ENCODE measurements at places on chromosomes 2 and 18.

GRCh38 chr2:212960336-212960735 lies 191.1 kb downstream of the IKZF2 start:
- no peak for DNase-seq

GRCh38 chr2:170610615-170611014 lies 104.5 kb upstream of the SP5 start:
- DNase-seq: no peak

DNA sequence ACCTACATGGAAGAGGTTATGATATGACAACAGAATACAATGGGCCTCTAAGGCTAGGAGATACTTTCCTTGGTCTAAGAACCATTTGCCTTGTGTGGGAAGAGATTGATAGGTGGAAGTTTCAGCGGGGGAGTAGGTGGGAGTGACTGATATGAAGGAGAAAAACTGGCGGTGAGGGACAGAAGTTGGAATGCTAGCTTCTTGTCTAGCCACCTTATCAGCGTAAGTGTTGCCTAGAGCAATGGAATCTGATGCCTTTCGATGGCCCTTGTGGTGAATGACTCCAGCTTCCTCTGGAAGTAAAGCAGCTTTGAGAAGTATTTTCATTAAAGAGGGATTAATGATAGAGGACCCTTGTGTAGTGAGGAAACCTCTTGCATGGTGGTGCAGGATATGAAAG lies 121.3 kb upstream of the GULP1 start:
- DNase-seq: no peak

DNA sequence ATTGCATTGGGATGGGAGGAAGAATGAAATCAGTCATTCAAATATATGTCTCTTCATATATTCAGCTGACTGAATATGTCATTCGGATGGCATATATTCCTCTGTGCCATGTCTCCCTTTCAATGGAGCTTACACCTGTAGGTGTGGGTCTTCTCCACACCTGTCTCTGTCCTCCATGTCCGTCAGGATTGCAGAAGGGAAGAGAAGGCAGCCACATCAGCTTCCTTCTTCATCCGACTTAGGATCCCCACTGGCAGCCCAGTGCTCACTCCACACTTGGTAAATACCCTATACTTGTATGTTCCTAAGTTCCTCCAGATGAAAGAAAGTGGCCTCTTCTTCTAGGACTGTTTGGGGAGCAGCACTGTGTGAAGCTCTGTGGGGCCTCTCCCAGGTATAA lies 250.1 kb downstream of the BCL2 start:
- DNase-seq: no peak

GRCh38 chr2:220246386-220246785 lies 619.0 kb downstream of the SLC4A3 start:
- DNase-seq: no peak

GRCh38 chr2:64246962-64247361 lies 102.7 kb upstream of the PELI1 start:
- no peak for DNase-seq

DNA sequence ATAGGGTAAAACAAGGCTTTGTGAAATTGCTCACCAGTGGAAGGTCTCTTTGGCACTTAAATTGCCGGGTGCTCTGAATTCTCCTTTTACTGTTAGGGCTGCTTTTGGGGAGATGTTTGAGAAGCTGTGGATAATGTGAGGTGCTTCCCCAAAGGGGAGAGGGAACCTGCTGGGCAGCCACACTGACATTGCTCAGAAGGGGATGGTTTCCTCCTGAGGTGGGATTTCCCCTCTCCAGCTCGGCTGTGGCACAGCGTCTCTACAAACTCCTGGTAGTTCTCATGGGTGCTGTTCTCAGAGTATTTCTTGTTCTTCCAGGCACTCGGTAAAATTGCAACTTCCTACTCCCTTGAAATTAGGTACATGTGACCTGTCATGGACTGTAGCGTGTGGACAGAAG lies 124.2 kb downstream of the LPIN1 start:
- no peak for DNase-seq

- DNase-seq: peak; percentile 85
These were observed 5.5 kb downstream of the TMBIM1 start for GRCh38 chr2:218286570-218287459.

GRCh38 chr2:238021327-238021726 lies 39.5 kb upstream of the SCLY start:
- DNase-seq: no peak

- no peak for DNase-seq
These were observed 110.7 kb downstream of the XRCC5 start for GRCh38 chr2:216219861-216220260.

DNA sequence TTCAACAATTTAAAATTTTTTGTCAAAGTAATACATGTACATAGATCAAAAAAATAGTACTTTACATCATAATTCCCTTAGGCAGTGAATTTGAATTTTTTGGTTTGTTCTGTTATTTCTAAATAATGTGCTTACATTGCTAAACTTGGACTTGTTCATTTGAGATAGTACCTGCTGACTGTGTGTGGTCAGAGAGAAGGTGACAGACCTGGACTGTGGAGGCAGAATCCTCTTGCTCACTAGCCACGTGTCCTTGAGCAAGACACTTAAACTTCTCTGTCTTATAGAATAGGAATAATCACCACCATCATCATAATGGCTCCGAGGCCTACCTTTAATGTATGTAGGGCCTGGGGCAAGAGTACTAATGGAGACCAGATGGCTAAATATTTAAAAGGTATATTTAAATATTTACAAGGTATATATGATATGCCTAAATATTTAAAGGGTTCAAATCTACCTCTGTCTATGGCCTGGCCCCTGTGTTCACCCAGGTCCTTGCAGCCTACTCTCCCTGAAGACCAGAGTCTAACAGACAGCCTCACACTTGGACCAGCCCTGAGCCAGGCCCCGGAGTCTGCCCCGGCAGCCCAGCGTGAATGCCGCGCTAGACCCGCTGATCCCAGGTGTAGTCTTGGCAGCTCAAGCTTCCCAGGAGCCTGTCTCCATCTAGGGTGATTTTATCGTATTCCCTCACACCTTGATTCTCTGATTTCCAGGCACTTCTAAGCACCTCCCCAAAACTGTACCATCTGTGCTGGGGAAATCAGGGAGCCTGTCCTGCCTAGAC lies 33.5 kb downstream of the ZNF532 start:
- no peak for DNase-seq

GRCh38 chr2:33210626-33211025 lies 263.9 kb downstream of the LTBP1 start:
- no peak for DNase-seq

- no peak for DNase-seq
These were observed 127.3 kb upstream of the ERBB4 start for GRCh38 chr2:212665948-212666347.

- no peak for DNase-seq
These were observed 41.9 kb upstream of the SCN9A start for GRCh38 chr2:166417669-166418068.

GRCh38 chr2:112050316-112050715 lies 4.8 kb upstream of the TMEM87B start:
- DNase-seq: no peak

DNA sequence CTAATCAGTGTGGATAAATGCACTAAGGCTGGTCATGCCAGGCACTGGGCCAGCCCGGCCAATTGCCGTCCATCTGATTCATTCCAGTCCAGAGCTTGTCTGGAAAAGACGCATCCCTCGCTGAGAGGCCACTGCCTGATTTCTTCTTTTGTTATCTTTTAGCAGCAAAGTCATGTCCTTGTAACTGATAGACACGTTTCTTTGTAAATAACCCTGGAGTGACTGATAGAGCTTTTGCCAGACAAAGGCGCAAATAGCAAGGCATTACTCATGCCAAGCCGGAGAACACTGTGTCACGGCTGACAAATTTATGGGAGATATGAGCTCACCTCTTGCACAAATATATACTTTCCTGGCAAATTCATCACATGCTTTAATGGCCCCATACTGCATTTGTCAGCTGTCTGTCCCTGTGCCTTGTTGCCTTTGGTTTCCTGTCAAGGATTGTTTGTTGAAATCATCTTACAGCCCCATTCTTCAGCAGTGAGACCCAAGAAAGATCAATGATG lies 164.4 kb downstream of the ETAA1 start:
- DNase-seq: no peak

DNA sequence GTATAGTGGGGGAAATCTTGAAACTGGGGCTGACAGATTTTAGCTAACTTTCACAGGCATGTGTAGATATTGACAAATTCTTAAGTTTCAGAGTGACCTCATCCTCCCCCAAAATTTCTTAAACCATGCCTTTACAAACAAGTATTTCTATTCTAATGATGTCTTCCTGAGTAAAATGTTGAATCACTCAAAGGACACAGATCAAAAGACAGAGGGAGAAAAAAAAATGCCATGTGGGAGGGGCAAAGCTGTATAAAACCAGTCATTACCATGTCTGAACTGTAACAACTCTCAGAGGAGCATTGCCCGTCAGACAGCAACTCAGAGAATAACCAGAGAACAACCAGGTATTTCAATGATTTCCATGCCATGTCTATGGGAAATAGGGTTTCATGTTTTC lies at the start of gene SERPINB2:
TSS of gene SERPINB2 (plus strand) at position 282 of the 400 bp plus-strand sequence. CDS start 3,740 bp downstream, outside the sequence.
- no peak for DNase-seq

DNA sequence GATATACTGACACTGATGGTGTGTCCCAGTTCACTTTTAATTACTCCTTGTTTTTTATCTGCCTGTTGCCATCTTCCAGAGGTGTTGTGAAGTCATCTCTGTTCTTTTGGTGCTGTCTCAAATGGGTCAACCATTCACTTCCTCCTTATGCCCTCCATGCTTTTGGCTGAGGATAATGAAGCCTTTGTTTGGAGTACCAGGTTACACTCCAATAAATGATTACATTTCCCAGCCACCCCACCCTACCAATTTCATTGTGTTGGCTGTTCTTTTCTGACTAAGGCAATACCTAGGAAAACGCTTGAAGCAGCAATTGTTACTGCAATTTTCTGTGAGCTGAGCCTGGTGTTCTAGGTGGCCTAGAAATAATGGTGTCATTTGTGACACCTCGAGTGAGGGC lies 29.8 kb upstream of the ACTG2 start:
- DNase-seq: no peak

DNA sequence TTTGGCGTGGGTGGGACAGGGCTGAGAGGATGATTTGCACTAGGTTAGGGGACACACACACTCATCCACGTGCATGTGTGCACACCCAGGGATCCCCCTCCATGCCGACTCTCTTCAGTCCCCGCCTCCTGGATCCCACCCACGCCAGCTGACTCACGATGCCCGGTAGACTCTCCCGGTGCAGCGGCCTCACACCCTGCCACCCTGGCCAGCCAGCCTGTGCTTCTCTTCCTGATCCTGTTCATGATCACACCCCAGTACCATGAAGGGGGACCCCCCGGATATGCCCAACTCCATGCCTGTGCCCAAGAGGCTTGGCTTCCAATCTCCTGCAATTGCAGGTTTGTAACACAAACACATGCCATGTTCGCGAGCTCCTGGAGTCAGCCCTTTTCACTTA lies 157.8 kb upstream of the HDAC4 start:
- DNase-seq: no peak

DNA sequence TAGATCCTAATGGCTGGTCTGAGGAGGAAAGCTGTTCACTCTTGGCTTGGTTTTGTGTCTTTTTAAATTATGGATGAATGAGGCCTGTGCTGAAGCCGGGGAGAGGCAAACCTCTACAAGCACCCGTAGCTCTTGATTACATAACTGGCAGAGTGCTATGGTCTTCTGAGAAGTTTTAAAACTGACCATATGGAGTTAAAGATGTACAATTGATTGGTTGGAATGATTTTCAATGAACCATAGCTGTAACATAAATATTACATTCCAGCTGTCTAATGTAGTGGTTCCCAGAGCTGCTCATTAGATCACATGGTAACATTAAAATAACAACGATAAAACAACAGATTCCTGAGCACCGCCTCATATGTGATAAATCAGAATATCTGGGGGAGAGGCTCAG lies 71.1 kb upstream of the MAP4K3 start:
- no peak for DNase-seq

GRCh38 chr2:7573166-7573825 lies 656.1 kb downstream of the RNF144A start:
- no peak for DNase-seq

DNA sequence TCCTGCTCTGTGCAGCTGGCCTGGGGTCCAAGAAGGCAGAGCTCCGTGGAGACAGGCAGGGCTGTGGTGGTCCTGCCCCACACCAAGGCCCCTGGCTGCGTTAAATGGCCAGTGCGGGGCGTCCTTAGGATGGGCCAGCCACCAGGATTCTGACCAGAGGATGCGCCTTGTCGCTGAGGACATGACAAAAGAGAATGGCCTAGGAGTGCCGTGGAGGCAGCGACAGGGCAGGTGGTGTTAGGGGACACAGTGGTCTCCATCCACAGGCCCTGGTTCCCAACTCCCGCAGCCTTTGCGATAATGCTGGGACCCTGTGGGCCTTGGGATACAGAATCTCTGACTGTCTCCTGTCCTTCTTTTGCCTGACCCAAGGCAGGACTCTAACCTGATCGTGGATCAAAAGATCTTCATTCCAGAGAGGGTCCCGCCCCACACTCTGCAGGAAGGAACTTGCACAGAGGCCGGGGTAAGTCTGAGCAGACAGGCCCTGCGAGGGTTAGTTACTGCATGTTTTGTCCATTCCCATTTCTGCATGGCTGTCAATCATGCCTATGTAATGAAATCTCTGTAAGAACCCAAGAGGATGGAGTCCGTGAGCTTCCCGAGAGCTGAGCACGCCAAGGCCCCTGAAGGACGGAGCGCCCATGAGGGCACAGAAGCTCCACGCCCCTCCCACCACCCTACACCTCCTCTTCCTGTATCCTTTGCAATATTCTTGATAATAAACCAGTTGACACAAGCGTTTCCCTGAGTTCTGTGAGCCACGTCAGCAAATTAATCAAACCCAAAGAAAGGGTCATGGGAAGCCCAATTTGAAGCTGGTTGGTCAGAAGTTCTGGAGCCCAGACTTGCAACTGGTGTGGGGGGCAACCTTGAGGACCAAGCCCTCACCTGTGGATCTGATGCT lies 251.5 kb upstream of the SALL3 start:
- DNase-seq: no peak

- DNase-seq: no peak
These were observed 48.0 kb downstream of the ANTXR1 start for GRCh38 chr2:69060938-69061501.

DNA sequence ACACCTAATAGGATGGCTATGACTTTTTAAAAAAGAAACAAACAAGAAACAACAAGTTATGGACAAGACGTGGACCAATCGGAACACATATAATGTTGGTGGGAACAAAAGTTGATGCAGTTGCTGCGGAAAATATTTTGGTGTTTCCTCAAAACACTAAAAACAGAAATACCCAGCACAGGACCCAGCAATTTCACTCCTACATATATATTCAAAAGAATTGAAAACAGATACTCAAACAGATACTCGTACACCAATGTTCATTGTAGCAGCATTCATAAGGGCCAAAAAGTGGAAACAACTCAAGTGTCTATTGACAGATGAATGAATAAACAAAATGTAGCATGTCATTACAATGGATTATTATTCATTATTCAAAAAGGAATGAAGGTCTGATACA lies 12.1 kb downstream of the CCDC141 start:
- DNase-seq: no peak
